ENCODE measurements at places on chromosomes 7 and 10.

- DNase-seq: no peak
Observed at GRCh38 chr10:115761166-115761565, 511.8 kb downstream of the GFRA1 start.

DNA sequence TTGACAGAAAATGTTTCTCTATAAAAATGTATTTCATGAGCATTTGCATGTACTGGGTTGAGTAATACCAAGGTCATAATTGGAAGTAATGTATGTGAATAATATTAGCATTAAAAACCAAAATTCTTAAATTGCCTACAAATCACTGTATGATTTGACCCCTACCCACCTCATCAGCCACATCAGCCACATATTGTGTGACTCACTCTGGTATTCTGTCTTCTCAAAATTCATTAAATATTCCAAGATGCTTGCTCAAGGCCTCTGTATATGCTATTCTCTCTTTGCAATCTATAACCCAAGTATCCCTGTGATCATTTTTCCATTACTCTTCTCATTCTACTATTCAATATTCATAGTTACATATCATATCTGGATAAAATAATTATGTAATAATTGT, 21.4 kb downstream of the POT1 start:
- no peak for DNase-seq

DNA sequence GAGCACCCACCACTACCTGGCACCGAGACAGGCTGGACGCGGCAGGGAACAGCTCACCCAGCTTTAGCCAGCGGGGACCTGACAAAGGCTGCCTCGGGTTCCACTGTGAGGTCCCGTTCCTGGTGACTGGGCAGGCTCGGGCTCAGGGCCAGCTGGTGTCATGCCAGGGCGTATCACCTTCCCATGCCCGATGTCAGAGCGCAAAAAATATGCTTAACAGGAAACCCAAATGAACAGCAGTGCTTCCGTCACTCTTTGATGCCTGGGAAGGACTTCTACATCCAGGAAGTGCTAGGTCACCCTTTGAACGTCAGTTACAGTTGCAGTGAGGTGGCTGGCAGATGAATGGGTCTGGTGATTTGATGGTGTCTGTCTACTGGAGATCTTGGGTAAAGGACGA, 106.0 kb downstream of the ADARB2 start:
- no peak for DNase-seq

GRCh38 chr10:13593535-13593934, 6.8 kb downstream of the PRPF18 start:
- DNase-seq: no peak

GRCh38 chr7:16815001-16815400, 10.2 kb upstream of the AGR2 start:
- DNase-seq: no peak

DNA sequence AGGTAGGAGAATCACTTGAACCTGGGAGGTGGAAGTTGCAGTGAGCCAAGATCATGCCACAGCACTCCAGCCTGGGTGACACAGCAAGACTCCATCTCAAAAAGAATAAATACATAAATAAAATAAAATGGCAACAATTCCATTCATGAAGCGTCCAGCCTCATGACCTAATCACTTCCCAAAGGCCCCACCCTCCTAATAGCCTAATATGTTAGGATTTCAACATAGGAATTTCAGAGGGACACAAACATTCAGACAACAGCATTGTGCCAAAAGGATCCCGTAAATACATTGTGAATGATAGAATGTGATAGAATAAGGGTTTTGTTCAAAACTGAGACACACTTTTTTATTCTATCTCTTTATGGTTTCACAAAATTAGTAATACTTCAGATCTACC, 90.3 kb downstream of the FAM107B start:
- DNase-seq: no peak

- peak; percentile 72 for DNase-seq
Observed at GRCh38 chr10:79374312-79375191, 27.3 kb downstream of the PPIF start.

DNA sequence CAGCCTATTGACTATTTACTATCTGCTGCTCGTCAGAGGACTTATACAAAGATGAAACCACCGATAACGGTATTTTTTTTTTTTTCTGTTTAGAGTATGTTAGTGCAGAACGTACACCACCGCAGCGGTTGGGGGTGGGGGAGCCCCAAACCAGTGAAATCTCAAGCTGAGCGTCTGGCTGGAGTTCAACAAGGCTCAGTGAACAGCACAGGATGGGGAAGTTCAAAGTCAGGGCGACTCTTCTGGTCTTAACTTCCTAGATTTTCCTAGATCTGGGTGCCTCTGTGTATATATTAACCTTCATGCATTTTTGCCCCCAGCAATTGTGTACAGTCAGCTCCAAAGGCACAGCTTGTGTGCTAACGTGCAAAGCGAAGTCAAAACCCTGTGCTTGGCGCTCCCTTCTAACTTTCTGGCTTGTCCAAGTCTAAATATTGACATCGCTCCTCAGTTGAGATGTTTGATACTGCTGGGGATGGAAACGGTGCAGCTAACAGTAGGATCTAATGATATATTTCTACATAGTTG, 1.1 kb downstream of the RHOBTB1 start:
- peak; percentile 67 for DNase-seq

GRCh38 chr10:70928140-70928539, 39.8 kb upstream of the PCBD1 start:
- DNase-seq: no peak

DNA sequence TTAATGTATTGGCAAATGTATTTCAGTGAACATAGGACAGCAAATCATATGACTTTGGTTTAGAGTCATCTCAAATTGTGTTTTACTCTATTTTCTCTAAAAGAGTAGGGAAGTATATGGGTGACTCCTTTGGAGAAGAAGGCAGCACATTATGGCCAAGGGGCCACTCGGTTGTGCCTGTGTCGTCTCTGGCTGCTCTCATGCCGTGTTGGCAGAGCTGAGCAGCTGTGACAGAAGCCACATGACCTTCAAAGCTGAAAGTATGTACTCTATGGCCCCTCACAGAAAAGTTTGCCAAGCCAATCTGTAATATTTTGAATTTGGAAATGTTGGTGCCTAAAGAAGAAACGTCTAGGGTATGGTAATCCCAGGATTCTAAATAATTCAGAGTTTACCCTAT, 47.5 kb downstream of the TASOR2 start:
- no peak for DNase-seq

- no peak for DNase-seq
Observed at GRCh38 chr7:25552998-25553397, 324.7 kb upstream of the NPVF start.

DNA sequence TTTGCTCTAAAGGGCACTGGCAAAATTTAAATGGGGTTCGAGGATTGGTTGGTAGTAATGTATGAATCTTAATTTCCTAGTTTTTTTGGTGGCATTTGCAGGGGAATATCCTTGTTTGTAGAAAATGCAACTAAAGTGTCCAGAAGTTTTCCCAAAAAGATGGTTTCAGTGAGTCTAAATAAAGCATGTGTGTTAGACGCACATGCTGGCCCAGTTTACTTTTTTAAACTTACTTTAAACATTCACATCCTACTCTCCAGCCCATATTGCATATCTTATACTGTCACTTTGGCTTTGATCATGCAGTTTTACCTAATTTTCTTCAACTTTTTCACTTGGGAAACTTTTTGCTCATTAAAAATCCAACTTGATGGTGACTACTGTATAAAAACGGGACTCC, 744.0 kb upstream of the CELF2 start:
- DNase-seq: no peak

DNA sequence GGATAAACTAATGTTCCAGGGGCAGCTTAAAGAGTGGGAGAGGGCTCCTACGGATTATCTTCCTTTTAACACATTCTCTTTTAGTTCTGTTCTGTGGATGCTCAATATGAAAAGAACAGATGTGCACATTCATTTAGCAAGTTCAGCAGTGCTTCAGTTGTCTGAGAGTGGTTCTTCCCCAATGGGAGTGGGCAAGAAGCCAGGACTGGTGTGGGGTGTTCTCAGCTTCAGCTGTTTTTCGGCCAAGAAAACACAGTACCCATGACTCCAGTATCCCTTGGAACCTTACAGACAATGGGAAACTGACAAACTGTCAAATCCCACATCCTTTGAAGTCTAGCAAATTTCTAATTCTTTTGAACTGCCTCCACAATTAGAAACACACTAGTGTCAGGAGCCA, 71.5 kb upstream of the LRRC17 start:
- no peak for DNase-seq

- DNase-seq: no peak
Observed at GRCh38 chr10:14247377-14248116, 83.2 kb downstream of the FRMD4A start.

- DNase-seq: no peak
Observed at GRCh38 chr7:69739931-69740431, 141.7 kb downstream of the AUTS2 start.

GRCh38 chr10:71230656-71231025, 18.3 kb downstream of the UNC5B start:
- no peak for DNase-seq

- no peak for DNase-seq
Observed at GRCh38 chr10:94251568-94251967, 111.2 kb downstream of the NOC3L start.

DNA sequence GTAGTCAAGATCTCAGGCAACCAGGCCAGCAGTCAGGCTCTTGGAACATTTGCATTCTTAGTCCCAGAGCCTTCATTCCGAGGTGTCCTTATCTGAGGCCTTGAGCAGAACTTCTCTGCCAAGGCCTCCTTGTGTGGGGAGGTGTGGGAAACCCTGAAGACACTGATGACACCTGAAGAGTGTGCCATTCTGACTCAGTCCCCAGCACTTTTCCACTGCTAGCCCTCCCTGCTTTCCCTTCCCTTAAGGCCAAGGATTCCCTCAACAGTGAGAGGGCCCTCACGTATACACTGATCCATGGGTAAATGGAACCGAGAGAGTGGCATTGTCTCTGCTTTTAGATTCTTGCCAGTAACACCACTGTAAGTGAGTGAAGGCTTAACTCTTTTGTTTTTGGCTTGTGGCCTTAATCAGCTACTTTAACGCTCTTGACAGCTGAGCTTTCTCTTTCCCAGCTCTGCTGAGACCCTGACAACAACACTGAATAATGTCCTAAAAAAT, 30.3 kb downstream of the TRDMT1 start:
- no peak for DNase-seq

- peak; percentile 7 for DNase-seq
Observed at GRCh38 chr10:35300063-35300699, 36.1 kb upstream of the CCNY start.

DNA sequence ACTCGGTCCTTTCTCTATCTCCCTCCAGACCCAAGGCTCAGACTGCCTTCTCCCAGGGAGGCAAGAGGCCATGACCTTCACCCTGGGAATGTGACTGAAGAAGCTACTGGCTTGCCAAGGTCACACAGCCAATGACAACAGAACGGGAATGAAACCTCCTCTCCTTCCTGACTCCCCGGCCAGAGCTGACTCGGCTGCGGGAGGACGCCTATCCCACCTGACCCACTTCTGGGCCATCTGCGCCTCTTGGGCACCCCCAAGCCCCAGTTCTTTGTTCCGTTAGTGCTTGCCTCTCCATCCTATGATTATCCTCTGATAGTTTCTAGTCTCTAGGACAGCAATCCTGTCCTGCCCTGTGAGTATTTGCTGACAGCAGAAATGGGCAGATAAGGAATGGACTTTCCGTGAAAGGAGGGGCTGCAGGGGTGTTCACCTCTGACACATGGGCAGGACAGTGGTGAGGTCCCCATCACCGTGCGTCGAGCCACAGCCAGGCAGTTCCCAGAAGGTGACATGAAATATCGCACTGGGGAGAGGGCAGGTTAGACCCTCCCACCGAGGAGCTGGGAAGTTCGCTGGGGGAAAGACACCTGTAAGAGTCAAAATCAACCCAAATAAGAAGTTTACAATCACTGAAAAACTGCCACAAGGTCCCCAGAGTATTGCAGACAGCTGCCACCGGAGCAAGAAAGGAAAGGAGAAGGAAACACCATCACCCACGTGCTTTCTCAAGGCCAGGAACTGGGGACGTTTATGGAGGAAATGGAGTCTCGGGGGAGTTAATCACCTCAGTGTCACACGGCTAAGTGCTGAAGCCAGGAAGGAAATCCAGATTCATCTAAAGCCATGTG, 63.0 kb downstream of the INSIG1 start:
- DNase-seq: peak; percentile 68

DNA sequence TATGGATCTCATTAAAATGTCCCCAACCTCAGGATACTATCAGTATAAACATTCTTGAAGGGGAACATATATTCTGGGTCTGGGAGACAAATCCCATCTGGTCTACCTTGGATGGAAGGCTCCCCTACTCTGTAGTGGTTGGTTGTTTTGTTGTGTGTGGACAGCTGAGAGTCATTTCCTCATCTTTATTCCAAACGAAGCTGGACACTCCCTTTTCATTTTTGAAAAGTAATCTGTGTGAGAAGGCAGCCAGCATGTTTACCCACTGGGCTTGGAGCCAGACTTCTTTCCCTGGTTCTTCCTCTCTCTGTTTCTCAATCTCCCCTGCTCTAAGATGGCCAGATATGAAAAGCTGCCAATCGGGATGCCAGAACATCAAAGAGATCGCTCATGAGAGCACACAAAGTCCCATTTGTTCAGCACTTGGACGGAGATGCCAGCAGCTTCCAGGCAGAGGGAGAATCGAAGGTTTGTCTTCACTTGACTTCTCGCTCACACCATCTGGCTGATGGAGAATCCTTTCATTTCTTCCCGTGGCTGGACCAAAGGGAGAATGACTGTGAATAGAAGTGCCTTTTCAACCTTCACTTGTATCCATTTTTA, 108.1 kb upstream of the AGR3 start:
- peak; percentile 60 for DNase-seq

GRCh38 chr7:137961200-137962177, 40.4 kb downstream of the CREB3L2 start:
- DNase-seq: peak; percentile 67

GRCh38 chr10:97321804-97322190, 2.7 kb downstream of the FRAT1 start:
- no peak for DNase-seq

DNA sequence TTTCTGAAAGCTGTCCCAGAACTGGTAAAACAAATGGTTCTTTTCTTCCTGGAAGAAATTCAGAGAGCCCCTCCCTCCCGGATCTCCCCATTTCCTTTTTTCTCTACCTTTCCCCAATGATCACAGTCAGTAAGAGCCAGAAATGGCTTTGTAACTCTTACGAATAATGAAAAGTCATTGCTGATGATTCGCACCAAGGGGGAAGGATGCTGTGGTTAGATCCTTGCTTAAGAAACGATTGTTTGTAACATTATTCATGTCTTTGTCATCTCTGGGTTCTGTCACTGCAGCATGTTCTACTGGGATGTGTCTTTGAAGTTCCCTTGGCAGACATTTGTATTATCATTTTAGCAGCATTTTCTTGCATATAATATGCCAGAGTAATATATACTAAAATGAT, 138.9 kb downstream of the CACNB2 start:
- DNase-seq: no peak

GRCh38 chr10:46287846-46288477, 1.2 kb downstream of the ANTXRL start:
- no peak for DNase-seq

GRCh38 chr7:116224492-116225098, 14.3 kb downstream of the TES start:
- no peak for DNase-seq

GRCh38 chr7:128233471-128233870, 7.6 kb upstream of the LEP start:
- no peak for DNase-seq

- DNase-seq: no peak
Observed at GRCh38 chr10:75375838-75376237, 25.7 kb downstream of the ZNF503 start.

- DNase-seq: no peak
Observed at GRCh38 chr7:155727616-155728015, 83.2 kb downstream of the RBM33 start.
